ENCODE measurements at places on chromosomes 7 and 10.

- DNase-seq: no peak
Observed at GRCh38 chr10:84521013-84521412, 192.6 kb downstream of the CCSER2 start.

DNA sequence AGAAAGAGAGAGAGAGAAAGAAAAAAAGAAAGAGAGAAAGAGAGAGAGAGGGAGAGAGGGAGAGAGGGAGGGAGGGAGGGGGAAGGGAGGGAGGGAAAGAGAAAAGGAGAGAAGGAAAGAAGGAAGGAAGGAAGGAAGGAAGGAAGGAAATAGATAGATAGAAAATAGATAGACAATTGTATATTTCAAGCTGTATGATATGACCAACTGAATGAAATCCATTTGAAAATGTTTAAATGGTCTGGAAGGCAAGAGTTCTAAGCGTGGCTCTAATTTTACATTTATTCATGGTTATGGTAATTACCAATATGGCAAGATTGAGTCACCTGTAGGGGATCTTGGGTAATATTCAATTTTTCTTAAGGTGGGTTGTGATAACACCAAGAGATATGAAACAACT lies 24.4 kb upstream of the CTAGE4 start:
- no peak for DNase-seq

GRCh38 chr7:136870866-136871487 lies 2.5 kb downstream of the CHRM2 start:
- DNase-seq: peak; percentile 23

DNA sequence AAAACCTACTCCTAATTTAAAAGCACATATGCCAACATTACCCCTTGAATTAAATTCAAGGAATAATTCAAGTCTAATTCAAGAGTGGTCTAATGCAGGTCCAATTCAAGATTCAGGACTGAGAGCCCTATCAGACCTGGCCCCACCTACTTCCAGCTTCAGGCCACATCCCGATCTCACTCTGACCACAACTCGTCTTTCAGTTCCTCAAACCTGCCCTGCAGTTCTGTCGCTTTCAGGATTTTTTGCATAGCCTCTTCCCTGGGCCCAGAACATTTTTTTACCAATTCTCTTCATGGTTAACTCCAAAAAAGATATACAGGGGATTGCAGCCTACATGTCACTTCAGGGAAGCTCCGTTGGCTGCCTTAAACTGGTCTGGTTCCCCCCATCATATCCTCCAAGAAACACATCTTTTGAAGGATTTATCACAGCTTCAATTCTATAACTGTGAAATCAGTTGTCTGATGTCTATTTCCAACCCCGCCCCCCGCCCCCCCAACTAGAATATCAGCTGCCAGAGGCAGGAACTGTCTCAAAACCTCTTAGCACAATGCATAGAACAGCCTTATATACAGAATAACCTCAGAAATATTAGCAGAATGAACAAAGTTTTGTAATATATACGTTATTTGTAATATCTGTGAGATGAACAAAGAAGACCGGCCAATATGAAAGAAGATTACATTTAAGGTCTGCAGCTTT lies 20.8 kb downstream of the CCDC6 start:
- DNase-seq: no peak

DNA sequence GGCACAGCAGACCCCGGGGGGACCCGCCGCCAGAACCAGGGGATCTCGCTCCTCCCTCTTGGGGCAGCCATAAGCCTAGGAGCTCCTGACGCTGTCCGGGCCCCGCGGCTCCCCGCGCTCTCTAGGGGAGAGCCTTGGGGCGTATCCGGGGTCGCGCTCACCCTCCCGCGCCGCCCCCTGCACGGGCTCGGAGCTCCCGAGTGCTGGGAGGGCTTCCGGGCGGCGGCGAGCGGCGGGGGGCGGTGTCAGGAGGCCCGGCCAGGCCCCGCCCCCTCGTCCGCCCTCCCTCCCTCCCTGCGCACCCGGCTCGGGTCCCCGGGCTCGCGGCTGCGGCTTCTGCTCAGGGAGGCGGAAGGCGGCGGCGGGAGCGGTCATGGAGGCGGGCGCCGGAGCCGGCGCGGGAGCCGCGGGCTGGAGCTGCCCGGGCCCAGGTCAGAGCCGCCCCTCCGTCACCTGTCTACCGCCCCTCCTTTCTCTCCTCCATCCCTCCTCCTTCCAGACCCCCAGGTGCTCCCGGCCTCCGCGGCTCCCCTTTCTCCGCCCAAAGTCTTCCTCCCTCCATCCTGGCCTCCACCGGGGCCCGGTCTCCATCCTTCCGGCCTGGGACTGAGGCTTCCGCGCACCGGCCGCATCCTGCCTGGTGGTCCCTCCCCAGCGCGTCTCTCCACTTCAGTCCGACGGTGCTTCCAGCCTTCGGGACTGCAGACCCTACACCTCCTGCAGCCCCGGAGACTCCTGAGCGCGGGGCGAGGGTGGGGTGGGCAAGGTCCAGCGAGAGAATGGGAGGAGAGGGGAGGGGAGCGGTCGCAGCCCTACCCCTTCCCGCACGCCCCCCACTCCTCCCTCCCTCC lies at the start of gene CCDC136:
TSS of gene CCDC136 (plus strand) at position 848 of the 851 bp plus-strand sequence. CDS start 444 bp downstream, outside the sequence.
- peak; percentile 75 for DNase-seq

- no peak for DNase-seq
Observed at GRCh38 chr10:16931930-16932329, 114.7 kb upstream of the RSU1 start.

DNA sequence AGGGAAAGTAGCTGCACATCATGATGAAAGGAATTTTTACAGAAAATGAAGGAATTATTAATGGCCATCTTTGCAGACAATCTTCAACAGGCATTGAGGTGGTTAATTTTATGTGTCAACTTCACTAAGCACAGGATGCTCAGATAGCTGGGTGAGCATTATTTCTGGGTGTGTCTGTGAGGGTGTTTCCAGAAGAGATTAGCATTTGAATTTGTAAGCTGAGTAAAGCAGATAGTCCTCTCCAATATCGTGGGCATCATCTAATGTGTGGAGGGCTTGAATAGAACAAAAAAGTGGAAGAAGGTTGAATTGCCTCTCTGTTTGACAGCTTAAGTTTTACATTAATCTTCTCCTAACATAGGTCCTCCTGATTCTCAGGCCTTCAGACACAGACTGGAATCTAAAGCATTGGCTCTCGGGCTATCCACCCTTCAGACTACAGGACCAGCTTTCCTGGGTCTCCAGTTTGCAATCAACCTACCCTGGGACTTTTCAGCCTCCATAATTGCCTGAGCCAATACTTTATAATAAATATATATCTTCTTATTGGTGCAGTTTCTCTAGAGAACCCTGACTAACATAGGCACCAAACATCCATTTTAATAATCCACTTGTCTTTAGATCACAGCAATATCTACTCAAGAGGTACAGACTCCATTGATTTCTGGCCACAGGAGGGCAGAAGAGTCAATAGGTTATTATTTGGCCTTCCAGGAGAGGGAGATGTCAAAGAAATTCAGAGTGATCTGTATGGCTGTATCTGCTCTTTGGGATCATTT lies 10.5 kb upstream of the CRPPA start:
- DNase-seq: no peak

- DNase-seq: no peak
Observed at GRCh38 chr7:86600506-86601290, 43.0 kb upstream of the GRM3 start.

DNA sequence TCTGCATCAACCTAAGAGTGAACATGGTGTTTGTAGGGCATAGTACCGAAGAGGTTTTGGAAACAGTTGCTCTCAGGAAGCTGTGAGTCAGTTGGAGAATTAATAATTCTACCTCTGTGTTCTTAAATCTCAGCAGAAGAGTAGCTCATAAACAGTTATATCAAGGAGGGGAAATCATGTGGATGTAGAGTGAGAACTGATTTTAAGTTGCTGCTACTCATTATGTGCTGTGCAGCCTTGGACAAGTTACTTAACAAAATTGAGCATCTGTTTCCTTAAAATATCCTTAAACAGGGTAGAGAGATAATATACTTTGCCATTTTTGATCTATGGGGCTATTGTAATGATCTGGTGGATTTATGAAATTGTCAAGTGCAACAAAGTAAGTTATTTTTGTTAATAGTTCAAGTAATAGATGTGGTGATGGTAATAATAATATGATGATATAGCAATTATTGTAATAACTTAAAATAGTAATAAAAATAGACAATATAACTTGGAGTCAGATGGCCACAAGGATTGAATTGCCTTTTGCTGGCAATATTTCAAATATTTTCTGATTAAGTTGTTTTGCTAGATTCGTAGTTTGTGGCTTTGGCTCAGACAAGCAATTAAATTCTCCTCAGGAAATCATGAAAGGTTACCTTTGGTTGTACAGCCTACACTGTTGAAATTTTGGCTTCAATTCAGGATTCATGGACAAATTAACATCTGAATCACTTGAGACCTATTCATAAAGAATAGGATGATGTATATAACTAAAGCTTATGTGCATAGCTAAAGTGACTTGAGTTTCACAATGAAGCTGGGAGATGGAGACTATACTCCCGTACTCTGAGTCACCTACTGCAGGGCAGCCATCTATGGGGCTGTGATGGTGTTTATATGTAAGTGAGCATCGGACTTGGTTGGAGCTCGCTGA lies 228.5 kb downstream of the CDK14 start:
- DNase-seq: no peak

- DNase-seq: no peak
Observed at GRCh38 chr7:9625953-9626352, 1192.5 kb downstream of the NXPH1 start.

GRCh38 chr10:63841761-63842160 lies 320.6 kb downstream of the REEP3 start:
- no peak for DNase-seq

DNA sequence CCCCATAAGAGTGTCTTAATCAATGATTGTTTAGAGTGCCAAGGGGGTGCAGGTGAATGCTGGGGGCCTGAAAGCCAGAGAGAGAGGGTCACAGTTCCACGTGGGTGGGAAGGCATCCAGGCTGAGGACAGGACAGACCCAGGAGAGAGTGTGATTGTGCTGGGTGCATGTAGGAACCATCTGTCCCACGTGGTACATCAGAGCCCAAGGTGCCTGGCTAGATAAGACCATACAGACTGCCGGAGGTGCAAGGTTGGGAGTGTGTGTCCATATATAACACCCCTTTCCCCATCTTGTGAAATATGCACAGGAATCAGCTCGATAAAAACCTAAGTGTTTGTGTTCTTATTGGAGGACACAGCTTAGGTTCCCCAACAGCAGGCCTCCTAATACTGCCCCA lies 85.5 kb downstream of the WIPF3 start:
- no peak for DNase-seq

DNA sequence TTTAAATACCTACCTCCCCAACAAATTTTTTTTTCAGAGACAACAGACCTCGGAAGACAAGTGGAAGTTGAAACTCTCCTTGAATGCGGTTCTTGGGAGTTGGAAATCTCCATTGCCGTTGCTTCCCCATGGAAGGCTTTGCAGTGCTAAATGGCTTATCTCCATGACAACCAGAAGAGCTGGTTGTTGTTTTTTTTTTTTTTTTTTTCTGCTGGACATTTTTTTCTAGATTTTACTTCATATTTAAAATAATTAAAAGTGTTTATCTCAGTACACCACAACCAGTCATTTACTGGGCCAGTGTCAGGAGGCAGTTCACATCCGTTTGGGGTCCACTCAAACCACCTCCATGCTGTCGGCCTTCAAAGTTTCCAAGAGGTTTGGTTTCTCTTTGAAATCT lies 348.5 kb upstream of the PRKCQ start:
- peak; percentile 17 for DNase-seq

Data from neuronal stem cell (in vitro differentiated cells).